ENCODE measurements at places on chromosomes 13 and 19. TPM values are rescaled to one million over a fixed set of nuclear protein-coding genes. Genes with fewer than 3 reads are reported as not detected.

ZNF20 gene
- total RNA-seq, result 1.2 TPM

ZNF492 gene
- total RNA-seq, result 0.42 TPM

ZNF536 gene
- total RNA-seq, result 30.8 TPM

- DNase-seq, result peak; percentile 85
- peaks cover 29% of the 10 kb centered on the region for H3K36me3 ChIP-seq
- peak within 1 kb of the TSS; percentile 99 for H3K27ac ChIP-seq
- no peaks in the 10 kb centered on the region for H3K4me1 ChIP-seq
These were observed at the start of gene ZNF274 for GRCh38 chr19:58182989-58183816. Gene ZNF274, plus strand, starts transcription at chr19:58183061. Its CDS starts 905 bp downstream, at chr19:58183966.

DNA sequence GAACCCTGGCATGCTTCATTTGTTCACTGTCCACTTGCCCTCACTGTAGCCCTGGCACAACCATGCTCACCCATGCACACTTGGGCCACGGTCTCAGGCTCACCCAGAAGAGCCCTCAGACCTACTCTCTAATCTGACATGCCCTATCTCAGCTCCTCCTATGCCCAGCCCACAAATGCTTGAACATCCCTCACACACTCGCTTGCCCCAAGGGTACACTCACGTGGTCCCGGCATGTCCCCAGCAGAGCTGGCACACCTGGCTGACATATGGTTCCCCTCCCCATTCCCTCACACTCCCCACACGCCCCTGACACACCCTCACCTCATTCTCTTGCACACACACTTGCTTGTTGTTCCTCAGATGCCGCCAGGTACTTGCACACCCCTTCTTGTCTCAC, 55.7 kb downstream of the MAP4K1 start:
- DNase-seq, result no peak
- H3K27me3 ChIP-seq, result no peaks in the 10 kb centered on the region
- peaks cover 28% of the 10 kb centered on the region for H3K36me3 ChIP-seq
- no peaks in the 10 kb centered on the region for H3K4me1 ChIP-seq
- no peak overlapping the region for H3K4me3 ChIP-seq

DNA sequence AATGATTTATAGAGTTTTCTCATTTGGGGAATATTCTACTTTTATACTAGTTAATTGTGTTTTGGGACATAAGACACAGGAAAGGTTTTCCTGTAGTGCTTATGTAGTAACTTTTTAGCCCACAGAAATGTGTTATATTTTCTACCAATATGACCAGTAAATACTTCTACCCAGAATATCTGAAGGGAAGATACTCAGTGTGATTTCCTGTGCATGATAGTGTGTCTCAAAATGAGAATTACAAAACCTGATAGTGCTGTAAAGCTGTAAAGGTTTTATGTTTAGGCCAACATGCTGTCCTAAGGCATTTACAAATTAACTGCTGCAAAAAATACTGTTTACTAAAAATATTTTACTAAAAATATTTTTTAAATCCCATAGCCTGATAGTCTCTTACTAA, 126.8 kb downstream of the RXFP2 start:
- H3K36me3 ChIP-seq, result no peaks in the 10 kb centered on the region
- H3K27me3 ChIP-seq, result no peaks in the 10 kb centered on the region
- DNase-seq, result no peak
- H3K27ac ChIP-seq, result no peak overlapping the region
- H3K4me1 ChIP-seq, result peaks cover 2% of the 10 kb centered on the region
- no peak overlapping the region for H3K4me3 ChIP-seq

GRCh38 chr13:44609137-44609536, 33.0 kb upstream of the TSC22D1 start:
- no peaks in the 10 kb centered on the region for H3K36me3 ChIP-seq
- H3K27ac ChIP-seq, result no peak overlapping the region
- no peak for DNase-seq
- no peaks in the 10 kb centered on the region for H3K4me1 ChIP-seq
- no peak overlapping the region for H3K4me3 ChIP-seq

- peak overlapping the region; percentile 86 for H3K27ac ChIP-seq
- H3K27me3 ChIP-seq, result no peaks in the 10 kb centered on the region
- H3K4me3 ChIP-seq, result no peak overlapping the region
- H3K36me3 ChIP-seq, result no peaks in the 10 kb centered on the region
- peaks cover 19% of the 10 kb centered on the region for H3K4me1 ChIP-seq
These were observed 661 bp upstream of the BABAM1 start for GRCh38 chr19:17266589-17266974.

- DNase-seq, result no peak
- no peaks in the 10 kb centered on the region for H3K36me3 ChIP-seq
- H3K27ac ChIP-seq, result no peak overlapping the region
These were observed 869.5 kb upstream of the PCDH9 start for GRCh38 chr13:68099631-68100030.

GRCh38 chr13:38941353-38941945, 49.2 kb downstream of the STOML3 start:
- H3K27me3 ChIP-seq, result no peaks in the 10 kb centered on the region
- H3K4me1 ChIP-seq, result no peaks in the 10 kb centered on the region
- H3K27ac ChIP-seq, result no peak overlapping the region
- DNase-seq, result no peak
- no peak overlapping the region for H3K4me3 ChIP-seq

- H3K27me3 ChIP-seq, result no peaks in the 10 kb centered on the region
- no peak for DNase-seq
- H3K36me3 ChIP-seq, result peaks cover 7% of the 10 kb centered on the region
These were observed 53.3 kb downstream of the PARP4 start for GRCh38 chr13:24459234-24459633.

DNA sequence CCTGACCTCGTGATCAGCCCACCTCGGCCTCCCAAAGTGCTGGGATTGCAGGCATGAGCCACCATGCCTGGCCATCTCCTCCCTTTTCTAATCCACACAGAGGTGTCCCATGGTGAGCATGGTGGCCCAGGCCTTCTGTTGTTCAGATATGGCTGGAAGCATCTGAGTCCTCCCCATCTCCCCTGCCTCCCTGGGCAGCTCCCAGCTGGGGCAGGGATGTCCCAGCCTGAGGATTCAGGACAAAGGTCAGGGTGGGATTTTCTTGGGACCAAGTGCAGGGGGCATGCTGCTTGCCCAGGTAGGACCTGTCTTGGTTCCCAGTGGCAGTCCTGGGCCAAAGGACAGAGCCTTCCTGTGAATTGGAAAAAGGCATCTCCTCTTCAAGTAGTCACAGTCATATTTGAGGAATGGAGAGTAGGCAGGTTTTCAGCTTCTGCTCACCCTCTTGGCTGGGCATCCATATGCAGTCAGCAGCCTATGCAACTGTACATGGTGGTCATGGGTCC, 10.8 kb downstream of the ADGRE2 start:
- no peak for DNase-seq
- H3K36me3 ChIP-seq, result no peaks in the 10 kb centered on the region
- no peak overlapping the region for H3K4me3 ChIP-seq
- no peaks in the 10 kb centered on the region for H3K4me1 ChIP-seq

DNA sequence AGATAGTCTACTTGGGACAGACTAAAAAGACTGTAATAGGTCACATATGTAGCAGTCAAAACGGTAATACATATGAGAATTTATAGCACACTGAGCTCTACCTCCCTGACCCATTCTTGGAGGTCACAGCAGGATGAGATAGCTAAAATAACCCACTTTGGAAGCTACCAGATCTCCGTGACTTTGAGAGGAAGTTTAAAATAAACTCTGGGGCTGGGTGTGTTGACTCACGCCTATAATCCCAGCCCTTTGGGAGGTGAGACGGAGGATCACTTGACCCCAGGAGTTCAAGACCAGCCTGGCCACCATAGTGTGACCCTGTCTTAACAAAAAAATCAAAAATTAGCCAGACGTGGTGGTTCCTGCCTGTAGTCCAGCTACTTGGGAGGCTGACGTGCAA, 45.3 kb downstream of the DHRS12 start:
- DNase-seq, result no peak
- H3K27me3 ChIP-seq, result no peaks in the 10 kb centered on the region
- H3K4me1 ChIP-seq, result no peaks in the 10 kb centered on the region
- H3K4me3 ChIP-seq, result no peak overlapping the region
- no peak overlapping the region for H3K27ac ChIP-seq

- H3K27me3 ChIP-seq, result no peaks in the 10 kb centered on the region
- no peak for DNase-seq
- H3K27ac ChIP-seq, result no peak overlapping the region
- H3K4me1 ChIP-seq, result no peaks in the 10 kb centered on the region
- H3K36me3 ChIP-seq, result no peaks in the 10 kb centered on the region
These were observed 10.3 kb upstream of the OR10H1 start for GRCh38 chr19:15825753-15826152.

DNA sequence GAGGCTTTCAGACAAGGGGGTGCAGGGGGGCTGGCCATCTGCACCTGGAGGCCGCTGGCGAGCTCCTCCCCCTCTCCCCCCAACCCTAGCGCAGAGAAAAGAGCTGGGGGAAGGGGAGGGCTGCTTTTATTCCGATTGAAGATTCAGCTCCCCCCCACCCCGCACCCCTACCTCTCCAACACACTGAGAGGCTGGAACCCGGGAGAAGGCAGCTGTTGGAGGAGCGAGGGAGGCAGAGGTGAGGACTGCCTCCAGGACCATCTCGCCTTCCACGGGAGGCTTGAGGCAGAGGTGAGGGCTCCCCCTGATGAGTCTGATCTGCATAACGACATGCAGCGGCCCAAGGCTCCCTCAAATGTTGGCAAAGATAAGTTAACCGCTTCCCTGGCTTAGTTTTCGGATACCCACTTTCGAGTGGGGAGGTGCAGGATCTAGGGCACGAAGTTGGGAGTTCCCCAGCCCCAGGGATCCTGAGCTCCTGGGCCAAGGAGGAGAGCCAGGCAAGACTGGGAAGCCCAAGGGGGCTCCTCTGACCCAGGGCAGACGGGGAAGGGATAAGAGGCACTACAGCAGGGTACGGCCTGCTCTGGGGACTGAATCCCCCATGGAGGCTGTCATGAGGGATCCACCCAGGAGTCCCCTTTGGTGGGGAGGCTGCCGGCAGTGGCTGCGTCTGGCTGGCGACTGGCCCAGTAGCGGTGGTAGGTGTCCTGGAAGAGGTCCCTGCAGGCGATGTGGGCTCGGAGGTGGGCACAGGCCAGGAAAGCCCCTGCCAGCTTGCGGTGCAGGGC, 1.2 kb upstream of the NUMBL start:
- peak overlapping the region; percentile 91 for H3K27ac ChIP-seq
- no peak for DNase-seq
- peaks cover 50% of the 10 kb centered on the region for H3K36me3 ChIP-seq
- H3K27me3 ChIP-seq, result no peaks in the 10 kb centered on the region
- peaks cover 29% of the 10 kb centered on the region for H3K4me1 ChIP-seq

- no peak overlapping the region for H3K4me3 ChIP-seq
- no peaks in the 10 kb centered on the region for H3K27me3 ChIP-seq
- DNase-seq, result no peak
- H3K27ac ChIP-seq, result no peak overlapping the region
These were observed 6.0 kb downstream of the NFKBID start for GRCh38 chr19:35894342-35894741.

DNA sequence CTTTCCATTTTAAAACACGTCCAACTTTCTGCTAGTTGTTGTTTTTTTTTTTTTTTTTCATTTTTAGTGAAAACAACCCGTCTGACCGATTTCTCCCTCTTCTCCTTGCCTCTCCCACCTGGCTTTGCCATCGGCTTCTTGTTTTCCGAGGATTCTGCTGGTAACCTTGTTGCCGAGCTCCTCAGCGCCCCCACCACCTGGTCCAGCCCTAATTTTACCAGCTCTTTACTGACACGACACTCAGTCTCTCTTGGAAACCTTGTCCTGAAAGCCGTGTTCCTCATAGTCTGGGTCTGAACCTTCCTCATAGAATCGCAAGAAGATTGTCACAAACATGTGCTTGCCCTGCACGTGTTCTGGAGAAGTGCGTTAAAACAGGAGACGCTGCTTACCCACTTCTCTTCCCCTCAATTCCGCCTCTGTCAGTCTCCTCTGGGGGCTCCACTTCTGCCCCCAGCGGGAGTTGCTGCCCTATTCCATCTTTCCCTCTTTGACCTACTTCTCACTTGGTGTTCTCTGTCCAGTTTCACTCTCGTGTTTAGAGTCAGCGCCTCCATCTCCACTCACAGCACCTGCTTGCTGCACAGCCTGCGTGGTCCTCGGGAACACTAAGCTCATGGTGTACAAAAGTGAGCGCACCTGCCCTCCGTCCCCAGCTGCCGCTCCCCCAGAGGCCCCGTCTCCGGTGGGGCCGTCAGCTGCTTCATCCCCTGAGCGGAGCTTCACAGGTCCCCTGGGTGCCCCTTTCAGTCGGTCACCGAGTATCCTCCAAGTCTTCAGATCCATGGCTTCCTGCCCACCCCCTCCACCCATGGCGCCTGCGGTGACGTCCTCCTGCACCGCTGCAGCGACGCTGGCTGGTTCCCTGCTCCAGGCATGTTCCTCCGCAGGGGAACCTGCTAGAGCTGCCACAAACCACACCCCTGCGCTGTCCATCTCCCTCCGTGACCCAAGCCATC, 65.1 kb downstream of the TM9SF2 start:
- no peaks in the 10 kb centered on the region for H3K4me1 ChIP-seq
- no peak overlapping the region for H3K27ac ChIP-seq
- no peak overlapping the region for H3K4me3 ChIP-seq
- no peaks in the 10 kb centered on the region for H3K27me3 ChIP-seq
- no peak for DNase-seq
- H3K36me3 ChIP-seq, result peaks cover 37% of the 10 kb centered on the region
